ENCODE measurements at places on chromosomes 6 and 20.

DNA sequence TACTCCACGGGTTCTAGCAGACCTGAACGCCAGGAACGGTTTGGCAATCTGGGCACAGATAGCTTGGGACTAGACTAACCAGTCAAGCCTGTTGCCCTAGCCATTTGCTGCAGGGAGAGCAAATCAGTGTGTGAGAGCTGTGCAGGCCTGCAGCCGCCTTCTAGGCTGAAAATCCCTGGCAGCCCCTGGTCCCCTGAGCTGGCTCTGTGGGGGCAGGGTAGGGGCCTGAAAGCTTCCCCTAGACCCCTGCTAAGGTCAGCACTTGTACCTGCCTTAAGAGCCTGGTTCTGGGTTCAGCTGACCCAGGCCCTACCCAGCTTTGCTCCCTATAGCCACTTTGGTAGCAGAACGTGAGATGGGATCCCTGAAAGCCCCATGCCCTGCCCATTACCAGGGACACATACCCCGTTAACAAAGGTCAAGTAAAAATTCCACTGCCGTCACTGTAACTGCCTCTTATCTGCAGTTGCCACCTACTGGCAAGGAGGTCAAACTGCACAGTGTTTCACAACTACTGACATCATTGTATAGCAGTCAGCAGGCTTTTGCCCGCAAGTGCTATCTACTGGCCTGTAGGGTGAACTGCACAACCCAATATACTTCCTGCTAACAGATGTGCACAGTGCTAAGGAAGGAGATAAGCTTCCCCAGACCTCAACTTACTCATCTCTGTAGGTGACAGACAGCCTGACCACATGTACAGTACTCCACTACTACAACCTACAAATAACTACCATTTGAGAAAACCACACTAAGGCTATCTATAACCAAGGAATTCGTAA, 95.1 kb upstream of the OLIG3 start:
- peak; percentile 14 for DNase-seq

- DNase-seq, result no peak
Observed at GRCh38 chr6:108610957-108611586, 50.4 kb downstream of the FOXO3 start.

GRCh38 chr6:165559632-165560031, 103.4 kb downstream of the PDE10A start:
- DNase-seq, result no peak

GRCh38 chr6:24972311-24972958, 36.7 kb upstream of the RIPOR2 start:
- DNase-seq, result no peak

DNA sequence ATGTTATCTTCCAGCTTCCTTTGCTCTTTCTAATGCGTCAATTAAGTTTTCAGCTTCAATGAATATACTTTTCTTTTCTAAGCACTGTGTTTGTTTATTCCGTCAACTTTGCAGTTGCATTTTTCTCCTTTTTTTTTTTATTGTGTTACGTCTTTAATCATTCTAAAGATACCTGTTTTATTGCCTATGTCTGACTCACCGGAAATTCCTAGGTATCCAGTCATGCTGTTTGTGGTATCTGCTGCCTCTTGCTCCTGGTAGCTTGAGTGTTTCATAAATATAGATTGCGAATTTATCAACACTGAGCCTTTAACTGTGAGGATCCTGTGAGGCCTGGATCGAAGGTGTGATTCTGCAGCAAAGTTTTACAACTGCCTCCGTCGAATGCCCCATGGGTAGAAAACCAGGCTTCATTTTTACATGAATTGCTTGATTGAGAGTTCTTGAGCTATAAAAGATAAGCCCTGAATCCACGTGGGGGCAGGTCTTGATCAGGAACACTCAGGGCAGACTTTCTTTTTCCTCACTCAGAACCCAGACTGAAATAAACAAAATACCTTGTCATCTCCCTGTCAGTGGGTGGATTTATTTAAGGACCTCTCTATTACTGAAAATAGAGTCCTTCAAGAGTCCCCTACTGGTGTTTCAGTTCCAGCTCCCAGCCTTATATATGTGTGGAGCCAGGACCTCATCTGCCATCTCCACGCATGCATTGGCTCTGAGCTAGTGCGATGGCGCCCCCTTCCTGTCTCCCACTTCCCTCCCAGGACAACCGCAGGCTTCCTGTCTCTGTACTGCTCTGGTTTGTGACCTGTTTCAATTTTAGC, 60.1 kb upstream of the LRRC1 start:
- peak; percentile 28 for DNase-seq

DNA sequence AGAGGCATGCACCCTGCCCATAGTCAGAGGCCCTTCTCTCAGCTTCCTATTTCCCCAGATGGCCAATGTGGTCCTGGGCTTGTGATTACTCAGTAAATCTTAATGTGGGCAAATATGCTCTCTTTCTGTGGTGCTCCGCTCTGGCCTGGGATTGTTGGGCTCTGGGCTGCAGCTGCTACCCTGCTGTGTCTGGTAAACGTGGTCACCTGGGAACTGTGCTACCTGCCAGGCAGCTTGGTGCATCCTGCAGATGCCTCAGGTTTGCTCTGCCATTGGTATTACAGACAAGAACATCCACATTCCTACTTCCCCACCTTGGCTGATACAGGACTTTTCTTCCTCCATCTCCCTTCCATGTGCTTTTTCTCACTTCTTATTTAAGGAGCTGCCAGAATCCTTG, 611.5 kb upstream of the IMPG1 start:
- DNase-seq, result no peak

GRCh38 chr20:4555188-4555890, 166.4 kb upstream of the PRND start:
- DNase-seq, result no peak

DNA sequence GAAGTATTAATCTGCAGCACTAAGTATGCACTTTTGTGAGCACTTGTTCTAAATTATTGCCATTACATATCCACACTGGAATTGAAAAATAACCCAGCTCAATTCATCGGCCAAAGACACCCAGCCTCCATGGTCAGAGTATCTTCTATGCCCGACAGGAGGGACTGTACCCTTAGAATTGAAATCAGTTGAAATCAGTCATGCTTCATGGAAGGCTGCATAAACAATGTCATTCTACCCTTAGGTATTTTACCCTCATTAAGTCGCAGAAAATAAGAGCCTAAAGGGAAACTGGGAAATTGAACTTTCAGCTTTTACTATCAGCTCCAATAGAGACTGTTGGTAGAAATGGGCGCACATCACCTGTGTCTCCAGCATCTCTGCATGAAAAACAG, 2.9 kb upstream of the RAMACL start:
- no peak for DNase-seq

DNA sequence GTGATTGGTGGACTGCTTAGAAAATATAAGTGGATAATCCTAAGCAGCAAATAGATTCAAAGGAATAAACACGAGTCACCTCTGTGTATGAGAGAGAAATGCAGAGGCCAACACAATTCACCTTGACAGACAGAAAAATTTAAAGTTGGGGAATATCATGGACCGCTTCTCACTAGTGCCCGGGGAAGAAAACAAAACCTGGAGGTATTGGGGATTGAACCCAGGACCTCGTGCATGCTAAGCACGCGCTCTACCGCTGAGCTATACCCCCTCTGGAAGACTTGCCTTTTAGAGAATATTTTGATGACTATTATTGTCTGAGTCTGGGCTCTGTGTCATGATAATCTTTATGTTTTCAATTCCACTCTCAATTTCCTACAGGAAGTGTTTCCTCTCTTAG, 111.9 kb downstream of the TRIM27 start:
- DNase-seq, result no peak

DNA sequence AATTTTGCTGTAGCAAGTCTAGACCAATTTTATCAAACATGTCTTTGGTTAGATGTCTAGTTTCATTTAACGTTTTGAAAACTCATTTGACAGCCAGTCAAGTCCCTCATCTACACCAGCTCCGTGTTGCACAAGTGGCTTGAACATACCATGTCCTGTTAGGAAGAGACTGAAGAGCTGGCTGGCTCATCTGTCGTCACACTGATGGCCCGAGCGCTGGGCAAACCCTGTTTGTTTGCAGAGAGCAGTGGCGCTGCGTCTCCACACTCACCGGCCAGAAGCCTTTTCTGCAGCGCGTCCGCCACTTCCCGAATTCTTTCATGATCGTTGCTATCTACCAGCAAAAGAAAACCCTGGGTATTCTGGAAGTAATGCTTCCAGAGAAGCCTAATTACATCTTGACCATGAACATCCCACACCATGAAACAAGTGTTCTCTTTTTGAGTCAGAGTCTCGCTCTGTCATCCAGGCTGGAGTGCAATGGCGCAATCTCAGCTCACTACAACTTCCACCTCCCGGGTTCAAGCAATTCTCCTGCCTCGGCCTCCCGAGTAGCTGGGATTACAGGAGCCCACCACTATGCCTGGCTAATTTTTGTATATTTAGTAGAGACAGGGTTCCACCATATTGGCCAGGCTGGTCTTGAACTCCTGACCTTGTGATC, 10.7 kb upstream of the TCFL5 start:
- no peak for DNase-seq

DNA sequence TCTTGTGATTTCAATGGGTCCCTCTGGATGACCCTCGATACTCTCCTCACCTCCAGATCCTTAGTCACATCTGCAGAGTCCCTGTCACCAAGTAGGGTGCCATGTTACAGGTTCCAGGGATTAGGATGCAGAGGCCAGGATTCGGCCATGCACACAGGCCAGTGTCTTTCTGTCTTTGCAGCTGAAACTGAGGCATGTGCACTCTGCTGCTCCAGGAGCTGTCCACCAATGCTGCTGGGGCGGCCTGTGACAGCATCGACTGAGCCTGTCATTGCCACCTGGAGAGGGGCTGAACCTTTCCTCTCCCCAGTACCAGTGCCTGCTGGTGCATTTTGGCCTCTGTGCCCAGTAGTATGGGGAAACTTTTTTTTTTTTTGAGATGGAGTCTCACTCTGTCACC, 4.4 kb upstream of the RBM38 start:
- DNase-seq, result no peak

GRCh38 chr6:72218125-72218524, 331.8 kb downstream of the RIMS1 start:
- DNase-seq, result no peak

GRCh38 chr6:162621246-162621645, 106.3 kb downstream of the PRKN start:
- DNase-seq, result no peak

- no peak for DNase-seq
Observed at GRCh38 chr20:57440678-57441509, 49.7 kb downstream of the RBM38 start.

- DNase-seq, result no peak
Observed at GRCh38 chr6:108252055-108252454, 8.8 kb downstream of the SNX3 start.

DNA sequence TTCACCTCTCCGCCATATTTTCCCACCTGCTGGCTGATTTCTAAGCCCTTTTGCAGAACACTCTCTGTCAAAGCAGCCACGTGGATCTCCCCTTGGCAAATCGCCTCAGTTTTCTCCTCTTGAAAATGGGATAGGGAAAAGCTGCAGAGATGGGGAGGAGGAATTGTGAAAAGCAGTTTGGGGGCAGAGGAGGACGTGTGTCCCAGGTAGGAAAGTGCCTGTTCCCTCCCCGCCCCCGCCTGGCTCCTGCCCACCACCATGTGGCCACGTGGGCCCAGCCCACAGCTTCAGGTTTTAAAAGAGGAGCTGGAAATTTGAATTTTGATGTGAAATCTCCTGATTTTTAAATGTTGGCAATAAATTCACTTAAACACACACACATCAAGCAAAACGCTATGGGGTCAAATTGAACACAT, 3.6 kb upstream of the CEBPB start:
- DNase-seq, result no peak

DNA sequence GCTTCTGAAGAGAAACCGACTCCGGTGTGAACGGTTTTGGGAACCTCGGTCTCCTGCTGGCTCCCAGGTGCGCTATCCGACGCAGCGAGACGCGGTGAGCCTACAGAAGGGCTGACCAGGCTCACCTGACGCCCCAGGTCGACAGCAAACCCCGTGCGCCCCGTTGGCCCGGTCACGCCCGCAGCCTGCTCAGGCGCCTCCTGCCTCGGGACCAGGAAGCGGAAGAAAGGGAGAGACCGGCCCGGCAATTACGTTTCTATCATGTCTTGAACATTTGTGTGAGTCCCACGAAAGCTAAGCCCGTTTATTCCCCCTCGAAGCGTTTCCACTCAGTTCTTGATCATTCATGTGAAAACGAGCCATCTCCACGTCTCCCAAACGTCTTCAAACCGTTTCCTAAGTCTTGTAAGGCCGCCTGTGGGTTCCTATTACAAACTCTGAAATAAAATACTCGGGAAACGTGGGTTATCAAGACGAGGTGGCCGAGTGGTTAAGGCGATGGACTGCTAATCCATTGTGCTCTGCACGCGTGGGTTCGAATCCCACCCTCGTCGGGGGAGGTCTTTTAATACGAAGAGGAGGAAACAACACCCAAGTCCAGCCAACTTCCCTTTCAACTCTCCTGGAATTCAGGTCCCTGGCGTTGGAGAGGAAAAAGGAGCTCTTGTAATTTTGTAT, 150.5 kb upstream of the PRSS16 start:
- peak; percentile 22 for DNase-seq

DNA sequence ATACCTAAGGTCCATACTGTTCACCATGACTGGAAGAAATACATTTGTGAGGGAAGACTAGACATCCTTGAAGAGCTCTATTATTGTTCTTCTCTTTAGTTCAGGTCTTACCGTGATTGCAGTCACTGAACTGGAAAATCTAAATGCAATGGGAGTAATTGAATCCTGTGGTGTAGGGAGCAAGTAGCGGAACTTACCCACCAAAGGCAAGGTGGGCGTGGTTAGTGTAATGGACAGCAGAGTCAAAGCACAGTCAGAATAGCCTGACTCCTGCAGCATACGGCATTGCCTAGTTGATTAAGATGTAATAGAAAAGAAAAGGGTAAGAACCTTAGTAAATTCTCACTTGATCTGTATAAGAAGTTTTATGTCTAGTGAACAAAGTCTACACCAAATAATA, 679.7 kb upstream of the EPHA7 start:
- DNase-seq, result no peak

DNA sequence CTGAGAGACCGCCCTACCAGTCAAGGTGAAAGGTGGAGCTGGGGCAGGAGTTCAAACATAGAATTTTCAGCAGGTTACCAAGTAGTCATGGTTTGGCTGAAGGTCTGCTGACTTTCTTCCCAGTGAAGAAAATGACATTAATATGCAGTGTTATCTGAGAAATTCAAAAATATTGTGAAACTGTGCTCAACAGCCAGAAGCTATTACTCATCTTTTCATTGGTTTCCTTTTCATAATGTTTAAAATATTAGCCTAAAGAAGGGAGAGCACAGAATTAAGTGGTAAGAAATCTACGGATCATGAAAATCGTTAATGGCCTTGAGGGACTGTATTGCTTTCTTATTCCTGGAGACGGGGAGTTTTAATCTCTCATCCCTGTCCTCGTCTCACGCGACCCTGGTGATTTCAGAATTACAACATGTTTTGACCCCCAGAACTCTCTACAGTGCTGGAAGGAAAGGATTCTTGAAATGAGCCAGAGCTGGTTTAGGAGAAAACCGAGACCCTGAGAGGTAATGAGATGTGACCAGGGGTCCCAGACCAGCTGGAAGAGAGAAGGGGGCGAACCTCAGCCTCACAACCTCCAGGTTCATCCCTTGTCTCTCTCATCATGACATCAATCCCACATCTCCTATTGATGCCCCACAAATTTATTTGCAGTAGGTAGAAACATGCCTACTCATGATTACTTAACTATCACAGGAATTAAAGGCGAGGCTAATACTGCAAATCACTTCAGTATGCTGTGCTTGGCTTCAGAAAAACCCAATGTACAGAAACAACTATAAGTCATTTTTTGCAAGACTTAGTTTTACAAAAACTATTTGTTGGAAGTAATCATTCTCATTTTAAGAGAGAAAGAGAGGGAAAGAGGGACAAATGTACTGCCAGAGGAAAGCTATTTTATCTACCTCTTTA, 209.5 kb downstream of the FNDC1 start:
- no peak for DNase-seq

GRCh38 chr6:87340230-87340629, 4.4 kb upstream of the C6orf163 start:
- no peak for DNase-seq

Measured in hematopoietic multipotent progenitor cell (in vitro differentiated cells).